ENCODE measurements at places on chromosomes 6 and 20.

DNA sequence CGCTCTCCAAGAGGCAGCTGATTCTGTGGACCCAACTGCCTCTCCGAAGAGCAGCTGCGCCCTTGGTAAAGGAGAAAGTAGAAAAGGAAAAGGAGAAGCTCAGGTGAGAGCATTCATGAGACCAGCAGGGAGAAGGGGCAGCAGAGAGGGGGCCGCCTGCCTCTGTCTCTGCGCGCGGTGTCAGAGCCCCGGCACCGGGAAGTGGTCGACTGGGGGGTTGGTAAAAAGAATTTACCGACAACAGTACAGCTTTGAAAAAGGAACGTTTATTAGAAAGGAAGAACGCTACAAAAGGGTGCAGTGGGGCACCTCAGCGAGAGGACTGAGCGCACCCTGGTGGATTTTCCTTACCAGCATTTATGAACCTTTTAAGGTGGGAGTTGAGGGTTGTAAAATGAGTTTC lies 61.9 kb downstream of the GPR6 start:
- peak; percentile 10 for DNase-seq

GRCh38 chr6:158472447-158472846 lies 87.4 kb upstream of the TMEM181 start:
- DNase-seq: no peak

DNA sequence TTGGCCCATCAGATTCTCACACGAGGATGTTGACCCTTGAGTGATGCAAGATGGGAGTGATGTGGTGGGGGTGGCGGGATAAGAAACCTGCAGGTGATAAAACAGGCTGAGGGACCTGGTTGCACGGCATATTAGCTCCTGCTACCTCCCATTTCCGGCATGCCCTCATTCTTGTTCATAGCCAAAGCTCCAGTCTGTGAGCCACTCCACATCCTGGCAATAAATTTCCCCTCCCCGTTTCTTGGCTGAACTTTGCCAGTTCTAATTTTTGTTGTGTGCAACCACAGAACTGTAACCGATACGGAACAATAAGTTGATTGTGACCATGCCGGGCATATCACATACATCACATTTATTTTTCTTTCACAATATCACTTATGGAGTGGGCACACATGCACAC lies 41.6 kb upstream of the NFATC2 start:
- DNase-seq: no peak

DNA sequence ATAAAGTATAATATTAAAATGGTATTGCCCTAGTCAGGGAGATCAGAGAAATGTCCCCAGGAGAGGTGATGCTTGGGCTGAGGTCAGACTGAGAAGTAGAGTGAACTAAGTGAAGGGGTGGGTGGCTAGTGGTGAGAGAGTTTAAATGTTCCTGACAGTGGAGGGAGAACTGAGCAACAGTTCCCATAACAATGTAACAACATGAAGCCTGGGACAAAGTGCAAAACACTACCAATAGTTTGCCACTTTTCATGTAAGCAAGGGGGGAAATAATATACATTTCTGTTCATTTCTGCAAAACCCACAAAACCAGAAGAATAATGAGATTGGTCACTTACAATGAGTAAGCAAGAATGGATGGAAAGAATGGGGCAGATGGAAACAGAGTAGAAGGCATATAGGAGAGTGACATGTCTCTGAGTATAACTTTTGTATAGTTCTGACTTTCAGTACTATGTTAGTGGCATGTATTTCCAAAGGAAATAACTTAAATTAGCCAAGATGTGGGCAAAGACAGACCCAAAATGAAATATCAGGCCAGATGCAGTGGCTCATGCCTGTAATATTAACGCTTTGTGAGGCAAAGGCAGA lies 13.3 kb upstream of the FAXC start:
- no peak for DNase-seq

GRCh38 chr6:145814035-145814500 lies 527 bp downstream of the FBXO30 start:
- DNase-seq: no peak

DNA sequence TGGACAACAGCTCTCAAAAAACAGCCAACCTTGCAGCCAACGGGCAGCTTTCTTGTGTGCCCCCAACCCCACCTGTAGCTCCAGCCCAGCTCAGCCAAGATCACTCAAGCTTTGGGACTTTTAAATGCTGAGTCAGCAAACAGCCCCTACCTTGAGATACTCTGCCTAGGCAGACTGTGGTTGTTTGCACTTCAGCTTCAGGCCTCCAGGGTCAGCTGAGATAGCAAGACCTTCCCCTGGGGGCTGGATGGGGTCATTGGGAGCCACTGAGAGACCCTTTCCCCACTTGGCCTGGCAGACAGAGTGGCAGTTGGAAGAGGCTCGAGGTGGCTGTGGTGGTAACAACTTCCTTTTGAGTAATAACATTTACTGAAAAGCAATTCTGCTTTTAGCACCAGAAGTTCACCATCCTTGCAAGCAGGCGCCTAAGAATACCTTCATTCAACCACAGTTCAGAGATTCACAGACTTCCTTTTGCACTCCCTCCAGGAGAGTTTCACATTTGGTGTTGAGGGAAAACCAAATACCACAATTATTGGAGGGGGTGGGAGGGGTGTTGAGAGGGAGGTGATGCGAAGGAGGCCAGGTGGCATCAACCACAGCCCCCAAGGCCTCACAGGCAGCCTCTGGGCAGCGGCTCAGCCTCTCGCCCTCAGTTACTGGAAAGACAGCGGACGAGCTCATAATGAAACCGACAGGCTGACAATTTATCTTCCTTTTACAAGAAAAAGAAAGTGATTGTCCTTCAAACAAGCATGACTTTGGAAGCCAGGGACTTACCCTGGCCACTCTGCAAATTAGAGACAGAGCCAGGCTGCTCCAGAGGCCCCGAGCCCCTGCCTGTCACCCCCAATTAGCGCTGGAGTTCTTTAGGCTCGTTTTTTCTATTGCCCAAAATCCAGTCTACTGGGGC lies 148.1 kb downstream of the CEBPB start:
- DNase-seq: no peak

Measured in stimulated activated CD4-positive, alpha-beta T cell treated with anti-CD3 and anti-CD28 coated beads, Interleukin-15, amount 100 ng/mL, for 1 hour (primary cell).